CD14-positive monocyte (primary cell): ENCODE measurements at places on chromosomes 13 and 19.

DNA sequence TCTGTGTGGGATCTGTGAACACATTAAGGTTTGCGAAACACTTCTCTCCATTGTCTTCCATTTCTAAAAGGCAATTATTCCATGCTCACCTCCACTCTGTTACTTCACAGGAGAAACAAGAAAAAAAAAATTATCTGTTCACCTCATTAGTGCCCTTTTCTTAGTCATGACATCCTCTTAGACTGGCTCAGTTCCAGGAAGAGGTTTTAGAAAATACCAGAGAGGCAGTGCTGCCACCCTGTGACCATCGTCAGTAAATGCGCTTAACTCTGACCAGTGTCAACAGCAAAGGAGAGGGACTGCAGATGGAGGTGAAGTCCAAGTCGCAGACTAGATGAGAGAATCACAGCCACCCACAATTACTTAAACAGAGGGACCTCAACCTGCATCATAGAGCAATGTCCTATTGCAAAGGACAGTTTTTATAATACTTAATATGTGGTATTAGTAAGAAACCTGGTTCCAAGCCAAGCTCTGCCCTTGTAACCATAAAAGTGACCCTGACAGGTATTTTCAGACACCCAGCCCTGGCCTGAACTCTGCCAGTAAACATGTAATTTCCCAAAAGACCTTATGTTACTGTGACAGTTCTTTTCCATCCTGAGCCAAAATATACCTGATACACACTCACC lies 19.4 kb downstream of the CEACAM21 start:
- peak; percentile 85 for DNase-seq
- no peak overlapping the region for H3K4me3 ChIP-seq
- H3K4me1 ChIP-seq, result peaks cover 16% of the 10 kb centered on the region

GRCh38 chr13:97295283-97296182 lies 73.4 kb downstream of the MBNL2 start:
- no peak overlapping the region for H3K27ac ChIP-seq
- peaks cover 3% of the 10 kb centered on the region for H3K36me3 ChIP-seq
- DNase-seq, result no peak
- no peaks in the 10 kb centered on the region for H3K27me3 ChIP-seq
- H3K4me3 ChIP-seq, result no peak overlapping the region
- no peaks in the 10 kb centered on the region for H3K4me1 ChIP-seq

DNA sequence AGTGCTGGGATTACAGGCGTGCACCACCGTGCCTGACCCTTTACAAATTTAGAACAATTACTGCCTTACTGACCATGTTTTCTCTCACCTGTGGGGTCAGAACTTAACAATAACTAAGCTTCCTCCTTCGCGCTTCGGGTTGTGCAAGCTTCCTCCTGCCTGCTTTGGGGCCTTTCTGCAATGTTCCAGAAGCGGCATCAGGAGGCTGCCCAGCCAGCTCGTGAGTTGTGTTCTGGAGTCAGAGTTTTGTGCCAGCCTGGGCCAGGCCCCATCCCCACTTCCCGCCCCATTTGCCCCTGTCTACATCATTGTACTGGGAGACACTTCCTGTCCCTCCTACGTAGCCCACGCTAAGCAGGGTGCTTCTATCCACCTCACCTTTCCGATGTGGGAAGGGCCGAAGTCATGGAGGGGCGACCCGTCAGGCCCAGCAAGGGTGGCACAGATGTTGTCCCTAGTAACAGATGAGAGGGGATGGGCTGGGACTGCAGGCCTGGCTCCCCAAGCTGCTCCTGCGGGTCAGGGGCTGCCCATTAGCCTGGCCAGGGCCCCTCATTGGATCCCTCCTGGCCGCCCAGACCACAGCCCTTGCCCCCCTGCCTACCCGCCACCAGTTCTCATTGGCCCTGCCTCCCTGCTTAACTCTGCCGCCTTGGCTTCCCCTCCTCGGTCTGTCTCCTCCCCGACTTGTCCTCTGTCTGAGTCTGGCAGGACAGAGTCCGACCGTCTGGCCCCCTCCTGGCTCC lies 13.4 kb downstream of the UHRF1 start:
- H3K4me3 ChIP-seq, result no peak overlapping the region
- H3K27ac ChIP-seq, result peak overlapping the region; percentile 70
- H3K27me3 ChIP-seq, result no peaks in the 10 kb centered on the region
- H3K4me1 ChIP-seq, result peaks cover 9% of the 10 kb centered on the region
- peaks cover 1% of the 10 kb centered on the region for H3K36me3 ChIP-seq

DNA sequence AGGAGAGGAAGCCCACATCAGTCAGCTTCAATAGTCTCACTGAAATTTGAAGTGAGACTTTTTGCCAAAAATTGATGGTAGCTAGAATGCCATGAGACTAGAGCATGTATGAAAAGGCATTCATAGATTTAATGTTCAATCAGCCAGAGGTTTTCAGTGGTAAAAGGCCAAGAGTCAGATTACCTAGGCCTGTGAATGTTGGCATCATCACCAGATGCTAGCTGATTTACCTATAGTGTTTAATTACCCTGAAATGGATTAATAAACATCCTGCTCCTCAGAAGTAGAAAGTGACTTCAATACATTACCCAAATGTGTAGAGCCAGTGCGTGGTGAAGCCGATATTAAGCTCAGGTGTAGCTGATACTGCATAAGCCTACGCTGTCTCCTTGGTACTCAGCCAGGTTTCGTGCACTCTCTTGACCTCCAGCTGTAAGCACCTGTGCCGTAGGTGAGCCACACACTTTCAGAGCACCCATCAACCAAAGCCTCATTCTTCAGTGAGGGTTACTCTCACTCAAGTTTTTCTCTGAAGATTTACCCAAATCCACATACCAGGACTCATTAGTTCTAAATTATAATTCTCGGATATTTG lies 1140.3 kb upstream of the SLC10A2 start:
- no peaks in the 10 kb centered on the region for H3K4me1 ChIP-seq
- no peak for DNase-seq
- H3K27ac ChIP-seq, result no peak overlapping the region

DNA sequence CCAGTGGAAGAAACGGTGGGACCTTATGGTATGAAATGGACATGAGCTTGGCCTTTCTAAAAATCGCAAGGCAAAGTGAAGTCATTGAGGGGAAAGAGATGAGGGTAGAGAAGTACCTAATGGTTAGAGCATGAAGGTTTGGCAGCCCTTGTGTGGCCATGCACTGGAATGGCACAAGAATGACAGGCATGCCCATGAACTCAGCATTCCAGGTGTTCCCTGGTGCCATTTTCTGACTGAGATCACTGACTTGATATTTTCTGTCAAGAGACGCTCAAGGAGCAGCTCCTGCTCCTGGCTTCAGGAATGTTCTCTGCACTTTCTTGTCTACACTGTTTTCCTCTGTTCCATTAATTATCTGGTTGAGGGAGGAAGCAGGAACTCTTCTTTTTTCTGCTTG lies 225.0 kb upstream of the SLC10A2 start:
- H3K4me3 ChIP-seq, result no peak overlapping the region
- H3K36me3 ChIP-seq, result no peaks in the 10 kb centered on the region
- H3K27ac ChIP-seq, result no peak overlapping the region
- DNase-seq, result no peak
- no peaks in the 10 kb centered on the region for H3K4me1 ChIP-seq

DNA sequence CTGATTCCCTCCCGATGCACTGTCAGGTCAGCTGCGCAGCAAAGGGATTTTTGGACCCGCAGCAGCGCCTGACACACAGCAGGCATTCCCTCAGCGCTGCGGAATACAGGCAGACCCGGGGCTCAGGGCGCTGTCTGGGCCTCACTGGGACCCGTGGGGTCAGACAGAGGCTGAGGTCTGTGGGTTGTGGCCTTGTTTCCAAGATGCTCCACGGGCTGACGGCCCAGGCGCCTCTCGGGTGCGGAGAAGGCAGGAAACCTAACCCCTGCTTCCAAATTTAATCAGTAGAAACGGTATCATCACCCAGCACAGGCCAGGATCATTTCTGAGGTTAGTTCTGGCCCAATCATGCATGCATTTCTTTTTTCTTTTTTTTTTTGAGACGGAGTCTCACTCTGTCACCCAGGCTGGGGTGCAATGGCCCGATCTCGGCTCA lies 686 bp upstream of the RNF126 start:
- peaks cover 90% of the 10 kb centered on the region for H3K4me1 ChIP-seq
- peak overlapping the region; percentile 24 for H3K4me3 ChIP-seq
- peaks cover 1% of the 10 kb centered on the region for H3K36me3 ChIP-seq

- no peak for DNase-seq
- no peak overlapping the region for H3K4me3 ChIP-seq
- no peaks in the 10 kb centered on the region for H3K36me3 ChIP-seq
- no peak overlapping the region for H3K27ac ChIP-seq
These were observed 198.2 kb upstream of the TMTC4 start for GRCh38 chr13:100872761-100873160.

- no peaks in the 10 kb centered on the region for H3K4me1 ChIP-seq
These were observed 245.8 kb downstream of the LIG4 start for GRCh38 chr13:107969546-107969945.

DNA sequence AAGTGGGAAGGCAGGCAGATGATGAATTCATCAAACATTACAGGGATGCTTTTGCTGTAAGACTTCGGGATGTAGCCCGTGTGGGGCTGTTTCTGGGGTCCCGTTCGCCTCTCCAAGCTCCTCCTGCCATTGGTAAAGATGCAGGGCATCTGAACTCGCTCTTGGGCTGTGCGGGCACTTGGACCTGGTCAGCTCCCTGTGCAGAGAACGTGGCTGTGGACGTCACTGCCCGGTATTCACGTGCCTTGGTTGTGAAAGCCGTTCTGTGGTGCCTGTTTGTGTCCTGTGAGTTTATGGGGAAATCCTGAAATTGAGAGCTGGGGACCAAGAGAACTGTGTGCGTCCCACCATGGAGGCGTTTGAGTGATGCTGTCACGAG lies 5.4 kb downstream of the TFDP1 start:
- H3K4me3 ChIP-seq, result no peak overlapping the region
- H3K36me3 ChIP-seq, result peaks cover 16% of the 10 kb centered on the region

DNA sequence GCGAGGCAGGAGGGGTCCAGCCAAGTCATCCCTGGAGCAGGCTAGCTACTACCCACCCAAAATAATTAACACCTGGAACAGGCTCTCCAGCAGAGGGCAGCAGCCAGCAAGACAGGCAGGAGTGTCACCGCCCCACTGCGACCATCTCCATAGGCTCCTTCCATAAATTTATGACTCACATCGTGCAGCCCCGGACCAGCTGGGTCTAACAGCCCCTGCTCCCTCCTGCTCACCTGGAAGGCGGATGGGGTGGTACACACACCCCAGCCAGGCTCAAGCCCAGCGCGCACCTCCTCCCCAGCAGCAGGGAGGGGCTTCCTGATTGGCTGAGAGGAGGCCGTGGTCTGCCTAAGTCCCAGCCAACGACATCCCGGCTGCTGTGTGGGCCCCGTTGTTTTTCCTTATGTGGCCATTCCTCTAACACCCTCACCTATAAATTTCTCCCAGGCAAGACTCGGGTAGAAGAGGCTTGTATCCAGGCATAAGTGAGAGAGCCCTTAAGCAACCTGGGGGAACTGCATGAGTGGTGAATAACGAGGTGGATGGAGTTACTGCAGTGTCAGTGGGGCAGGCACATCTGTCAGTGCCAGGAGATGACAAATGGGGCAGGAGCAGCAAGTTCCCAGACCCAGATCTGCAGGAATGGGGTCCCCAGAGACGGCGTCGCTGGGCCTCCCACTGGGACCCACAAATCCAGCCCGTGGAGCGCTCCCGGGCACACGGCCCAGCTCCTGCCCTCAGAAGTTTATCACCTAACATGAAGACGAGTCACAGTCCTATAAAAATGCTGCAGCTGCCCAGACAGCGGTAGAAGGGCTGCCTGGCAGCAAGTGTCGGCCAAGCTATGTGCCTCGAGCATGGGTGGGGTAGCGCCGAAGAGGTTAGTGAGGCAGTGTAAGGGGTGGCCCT lies 43.1 kb downstream of the CEBPG start:
- H3K4me3 ChIP-seq, result no peak overlapping the region
- peaks cover 6% of the 10 kb centered on the region for H3K4me1 ChIP-seq
- H3K27ac ChIP-seq, result no peak overlapping the region
- no peaks in the 10 kb centered on the region for H3K36me3 ChIP-seq
- no peaks in the 10 kb centered on the region for H3K27me3 ChIP-seq

DNA sequence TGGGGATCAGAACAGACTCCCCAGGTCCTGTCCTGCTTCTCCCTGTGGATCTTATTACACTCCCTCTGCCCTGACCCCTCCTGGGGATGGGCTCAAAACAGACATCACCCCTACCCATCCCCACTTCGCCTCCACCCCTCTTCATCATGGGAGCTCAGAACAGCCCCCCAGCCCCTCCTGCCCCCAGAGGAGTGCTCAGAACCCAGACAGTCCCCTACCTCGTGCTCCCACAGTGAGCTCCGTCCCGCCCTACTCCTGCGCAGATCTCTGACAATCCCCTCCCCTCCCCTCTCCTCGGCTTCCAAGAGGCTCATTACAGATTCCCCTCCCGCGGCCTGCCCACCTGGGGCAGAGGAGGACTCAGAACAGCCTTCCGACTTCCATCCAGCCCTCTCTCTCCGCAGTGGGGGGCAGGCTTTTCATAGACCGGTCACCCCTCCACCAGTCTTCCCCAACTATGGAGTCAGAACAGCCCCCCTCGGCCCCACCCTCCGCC lies 6.1 kb downstream of the NXNL1 start:
- no peak overlapping the region for H3K27ac ChIP-seq
- H3K36me3 ChIP-seq, result no peaks in the 10 kb centered on the region
- H3K27me3 ChIP-seq, result peaks cover 48% of the 10 kb centered on the region

DNA sequence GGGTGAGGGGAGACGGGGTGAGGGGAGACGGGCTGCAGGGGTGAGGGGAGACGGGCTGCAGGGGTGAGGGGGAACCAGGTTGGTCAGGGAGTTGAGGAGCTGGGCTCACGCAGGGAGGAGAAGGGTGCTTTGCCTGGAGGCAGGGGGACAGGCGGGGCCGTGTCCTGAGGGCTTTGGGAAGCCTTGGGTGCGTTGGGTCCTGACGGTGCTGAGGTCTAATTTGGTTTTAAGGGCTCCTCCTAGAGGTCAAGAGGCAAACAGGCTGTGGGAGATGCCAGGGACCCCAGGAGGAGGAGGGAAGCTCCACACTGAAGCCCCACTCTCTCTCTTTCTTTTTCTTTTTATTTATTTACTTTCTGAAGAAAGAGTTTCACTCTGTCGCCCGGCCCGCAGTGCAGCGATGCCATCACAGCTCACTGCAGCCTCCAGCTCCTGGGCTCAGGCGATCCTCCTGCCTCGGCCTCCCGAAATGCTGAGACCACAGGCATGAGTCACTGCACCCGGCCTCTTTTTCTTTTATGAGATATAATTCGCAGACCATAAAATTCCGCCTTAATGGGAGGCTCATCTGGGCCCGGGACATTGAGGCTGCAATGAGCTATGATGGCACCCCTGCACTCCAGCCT lies 9.3 kb upstream of the MISP start:
- no peak overlapping the region for H3K27ac ChIP-seq
- H3K4me1 ChIP-seq, result no peaks in the 10 kb centered on the region
- H3K4me3 ChIP-seq, result no peak overlapping the region
- no peak for DNase-seq
- H3K36me3 ChIP-seq, result no peaks in the 10 kb centered on the region
- H3K27me3 ChIP-seq, result no peaks in the 10 kb centered on the region

DNA sequence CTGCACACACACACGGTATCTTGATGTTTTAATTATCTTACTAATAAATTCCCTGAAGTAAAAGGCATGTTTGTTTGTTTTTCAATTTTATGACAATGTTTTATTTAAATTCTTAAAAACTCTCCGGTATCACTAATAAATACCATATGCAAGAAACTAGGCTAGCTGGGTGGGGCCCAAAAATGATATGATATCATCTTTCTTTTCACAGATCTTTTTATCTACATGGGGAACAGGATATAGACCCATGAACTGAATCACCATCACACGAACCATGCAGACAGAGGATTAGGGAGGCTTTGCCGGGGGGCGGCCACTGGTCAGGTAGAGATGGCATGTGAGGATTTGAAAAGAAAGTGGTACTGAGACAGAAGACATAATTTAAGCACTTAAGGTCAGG lies 266.4 kb downstream of the ENOX1 start:
- H3K4me3 ChIP-seq, result no peak overlapping the region
- no peaks in the 10 kb centered on the region for H3K4me1 ChIP-seq
- H3K36me3 ChIP-seq, result no peaks in the 10 kb centered on the region
- DNase-seq, result no peak
- no peaks in the 10 kb centered on the region for H3K27me3 ChIP-seq
- no peak overlapping the region for H3K27ac ChIP-seq
